ENCODE measurements at places on chromosomes 3 and 15.

DNA sequence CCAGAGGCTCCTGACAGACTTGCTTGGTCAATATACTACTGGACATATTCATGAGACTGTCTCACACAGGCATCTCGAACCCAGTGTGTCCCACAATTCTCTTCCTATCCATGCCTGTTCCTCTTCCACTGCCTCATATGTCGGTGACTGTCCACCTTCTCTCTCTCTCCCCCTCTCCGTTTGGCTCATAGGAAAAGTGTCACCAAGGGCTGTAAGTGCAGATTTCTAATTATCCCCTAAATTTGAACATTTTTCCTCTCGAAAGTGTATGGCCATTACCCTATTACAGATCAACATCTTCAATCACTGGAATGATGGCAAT is 22.5 kb upstream of the MUC20 start:
- no peak for DNase-seq
- no peak overlapping the region for H3K4me3 ChIP-seq
- H3K27me3 ChIP-seq = no peaks in the 10 kb centered on the region
- H3K27ac ChIP-seq = no peak overlapping the region
- H3K4me1 ChIP-seq = no peaks in the 10 kb centered on the region
- H3K36me3 ChIP-seq = peaks cover 19% of the 10 kb centered on the region

- H3K27me3 ChIP-seq = no peaks in the 10 kb centered on the region
- H3K4me3 ChIP-seq = no peak overlapping the region
- DNase-seq = no peak
- H3K4me1 ChIP-seq = peaks cover 52% of the 10 kb centered on the region
- no peaks in the 10 kb centered on the region for H3K36me3 ChIP-seq
Measured at GRCh38 chr3:127746400-127747057, 73.8 kb downstream of the ABTB1 start.

GRCh38 chr3:122004107-122004506 is 17.9 kb downstream of the ILDR1 start:
- no peaks in the 10 kb centered on the region for H3K36me3 ChIP-seq
- no peak overlapping the region for H3K27ac ChIP-seq
- H3K4me3 ChIP-seq = no peak overlapping the region
- H3K4me1 ChIP-seq = peaks cover 32% of the 10 kb centered on the region
- no peaks in the 10 kb centered on the region for H3K27me3 ChIP-seq
- DNase-seq = no peak

GRCh38 chr3:189143771-189144170 is 28.0 kb upstream of the TPRG1 start:
- no peaks in the 10 kb centered on the region for H3K4me1 ChIP-seq
- DNase-seq = no peak
- no peaks in the 10 kb centered on the region for H3K36me3 ChIP-seq
- H3K27me3 ChIP-seq = no peaks in the 10 kb centered on the region

DNA sequence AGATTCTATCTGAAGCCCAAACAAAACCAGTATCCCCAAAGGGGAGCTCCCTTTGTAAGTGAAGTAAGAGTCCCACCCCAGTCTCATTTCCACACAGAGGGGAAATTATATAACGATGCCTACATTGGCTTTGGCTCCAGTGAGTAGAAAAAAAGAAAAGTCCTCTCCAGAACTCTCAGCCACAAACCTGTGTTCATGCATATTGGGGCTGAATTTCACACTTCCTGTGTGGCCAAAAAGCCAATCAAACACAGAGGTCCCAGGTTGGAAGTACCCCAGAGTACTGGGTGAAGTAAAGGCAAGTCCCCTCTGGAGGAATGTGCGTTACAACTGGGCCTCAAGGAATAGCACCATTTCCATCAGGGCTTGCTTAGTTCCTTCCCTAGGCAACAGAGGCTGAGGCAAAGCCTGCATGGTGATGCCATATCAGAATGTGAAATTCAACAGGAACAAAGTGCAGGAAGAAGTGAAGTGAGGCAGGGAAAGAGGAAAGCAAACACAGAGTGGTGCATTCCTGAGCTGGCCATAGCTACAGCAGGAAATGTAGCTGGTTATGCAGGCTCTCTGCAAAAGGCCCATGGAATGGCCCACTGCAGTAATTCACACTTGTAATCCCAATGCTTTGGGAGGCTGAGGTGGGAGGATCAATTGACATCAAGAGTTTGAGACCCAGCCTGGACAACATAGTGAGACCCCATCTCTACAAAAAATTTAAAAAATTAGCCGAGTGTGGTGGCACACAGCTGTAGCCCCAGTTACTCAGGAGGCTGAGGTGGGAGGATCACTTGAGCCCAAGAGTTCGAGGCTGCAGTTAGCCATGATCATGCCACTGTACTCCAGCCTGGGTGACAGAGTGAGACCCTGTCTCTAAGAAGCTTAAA is 16.6 kb upstream of the CX3CR1 start:
- no peaks in the 10 kb centered on the region for H3K36me3 ChIP-seq
- peak; percentile 27 for DNase-seq
- H3K27me3 ChIP-seq = no peaks in the 10 kb centered on the region

DNA sequence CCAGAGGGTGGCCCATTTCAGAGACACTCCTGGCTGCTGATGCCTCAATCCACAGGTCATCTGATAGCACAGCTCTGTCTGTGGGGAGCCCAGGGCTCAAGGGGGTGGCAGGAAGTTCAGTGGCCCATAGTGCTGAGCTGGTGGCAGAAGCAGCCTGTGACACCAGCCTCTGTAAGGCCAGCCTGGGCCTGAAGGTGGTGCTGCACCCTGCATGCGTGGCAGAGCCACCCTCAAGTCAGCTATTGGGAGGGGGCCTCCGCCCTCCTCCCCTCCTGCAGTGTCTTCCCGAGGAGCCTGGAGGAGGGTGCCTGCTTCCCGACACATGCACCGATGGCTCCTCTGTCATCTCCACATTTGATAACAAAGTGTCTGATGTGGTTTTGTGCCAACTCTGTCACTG is 3.0 kb downstream of the PLA1A start:
- no peak overlapping the region for H3K4me3 ChIP-seq
- no peak overlapping the region for H3K27ac ChIP-seq
- H3K36me3 ChIP-seq = no peaks in the 10 kb centered on the region
- H3K27me3 ChIP-seq = no peaks in the 10 kb centered on the region
- no peaks in the 10 kb centered on the region for H3K4me1 ChIP-seq

- no peaks in the 10 kb centered on the region for H3K36me3 ChIP-seq
- H3K4me1 ChIP-seq = no peaks in the 10 kb centered on the region
- no peak for DNase-seq
- no peak overlapping the region for H3K27ac ChIP-seq
- H3K4me3 ChIP-seq = no peak overlapping the region
Measured at GRCh38 chr3:16807391-16807790, 77.4 kb upstream of the PLCL2 start.

DNA sequence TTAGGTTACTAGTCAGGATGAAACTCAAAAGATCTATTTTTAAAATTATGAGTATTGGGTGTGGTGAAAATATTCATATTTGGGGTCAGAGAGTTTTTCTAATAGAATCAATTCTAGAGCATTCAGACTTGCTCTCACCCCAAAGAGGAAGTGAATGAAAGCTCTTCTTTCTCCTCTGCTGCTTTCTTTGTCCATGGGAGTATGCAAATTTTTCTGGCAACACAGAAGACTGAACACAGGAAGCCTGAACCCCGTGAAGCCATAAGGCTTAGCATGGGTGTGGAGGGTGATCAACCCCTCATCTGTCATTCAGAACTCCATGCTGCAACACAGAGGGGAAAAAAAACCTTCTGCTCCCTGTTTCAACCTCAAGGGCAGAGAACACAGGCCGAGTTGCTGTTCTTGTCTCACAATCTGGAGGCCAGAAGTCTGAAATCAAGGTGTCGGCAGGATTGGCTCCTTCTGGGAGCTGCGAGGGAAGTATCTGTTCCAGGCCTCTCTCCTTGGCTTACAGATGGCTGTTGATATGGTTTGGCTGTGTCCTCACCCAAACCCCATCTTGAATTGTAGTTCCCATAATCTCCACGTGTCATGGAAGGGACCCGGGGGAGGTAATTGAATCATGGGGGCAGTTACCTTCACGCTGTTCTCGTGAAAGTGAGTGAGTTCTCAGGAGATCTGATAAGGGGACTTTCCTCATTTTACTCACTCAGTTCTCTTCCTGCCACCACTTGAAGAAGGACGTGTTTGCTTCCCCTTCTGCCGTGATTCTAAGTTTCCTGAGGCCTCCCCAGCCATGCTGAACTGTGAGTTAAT is 33.7 kb upstream of the CD47 start:
- peak overlapping the region; percentile 64 for H3K4me3 ChIP-seq
- DNase-seq = peak; percentile 95
- H3K27ac ChIP-seq = peak overlapping the region; percentile 97
- H3K4me1 ChIP-seq = peaks cover 51% of the 10 kb centered on the region
- H3K27me3 ChIP-seq = no peaks in the 10 kb centered on the region

DNA sequence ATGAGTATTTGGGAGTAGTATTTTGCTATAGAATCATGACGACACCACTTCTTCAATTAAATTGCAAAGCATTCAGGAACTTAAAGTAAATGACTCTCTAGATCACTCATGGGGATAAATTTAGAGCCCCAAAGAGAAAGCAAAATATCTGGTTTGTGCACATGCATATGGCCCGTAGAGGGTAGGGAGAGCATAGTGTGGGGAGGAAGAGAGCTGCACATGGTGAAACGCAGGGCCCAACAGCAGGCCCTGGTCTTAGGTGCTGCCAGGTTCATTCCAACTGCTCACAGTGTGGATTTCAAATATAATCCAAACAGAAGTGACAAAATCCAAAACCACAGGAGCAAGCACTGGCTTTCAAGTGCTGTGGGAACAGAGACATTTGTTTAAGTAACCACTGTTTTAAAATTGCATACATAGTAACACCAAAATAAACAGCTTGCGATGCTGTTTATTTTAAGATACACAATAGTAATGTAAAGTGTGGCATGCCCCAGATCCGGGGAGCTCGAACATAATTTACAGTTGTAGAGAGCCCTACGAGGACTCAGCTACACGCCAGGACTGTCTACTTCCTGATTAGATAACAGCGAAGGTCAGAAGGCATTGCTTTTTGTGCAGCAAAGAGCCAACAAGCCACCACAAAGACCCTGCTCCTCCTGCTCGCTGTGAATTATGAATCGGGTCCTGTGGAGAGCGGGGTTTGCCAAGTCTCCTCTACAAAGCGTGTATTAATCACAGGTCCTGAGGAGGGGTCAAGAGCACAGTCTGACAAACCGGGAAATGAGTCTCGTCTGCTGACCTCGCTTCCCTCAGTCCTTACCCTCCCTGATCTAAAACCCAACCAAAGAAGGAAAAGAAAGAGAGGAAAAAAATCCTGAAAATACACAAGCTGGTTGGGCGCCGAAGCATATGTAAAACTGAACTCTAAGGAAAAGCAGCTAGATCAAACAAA is 80.6 kb downstream of the MEIS2 start:
- H3K36me3 ChIP-seq = peaks cover 8% of the 10 kb centered on the region
- peak overlapping the region; percentile 7 for H3K4me3 ChIP-seq
- H3K4me1 ChIP-seq = peaks cover 71% of the 10 kb centered on the region
- peak overlapping the region; percentile 97 for H3K27ac ChIP-seq

DNA sequence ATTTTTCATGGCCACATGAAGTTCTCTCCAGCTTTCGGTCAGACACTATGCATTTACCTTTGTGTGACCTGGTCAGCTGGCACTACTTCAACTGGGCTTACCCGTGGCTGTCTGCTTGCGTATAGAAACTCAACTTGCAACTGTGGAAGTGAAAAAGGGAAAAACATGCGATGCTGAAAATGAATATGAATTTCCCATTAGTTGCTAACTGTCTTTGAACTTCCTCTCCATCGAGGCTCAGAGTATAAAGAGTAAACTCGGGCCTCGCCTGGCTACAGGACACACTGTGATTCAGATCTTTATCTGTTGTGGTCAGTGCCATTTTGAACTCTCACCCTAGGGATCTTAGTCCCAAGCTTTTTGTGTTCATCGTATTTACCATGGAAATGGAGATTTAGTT is 26.8 kb downstream of the NFKBIZ start:
- no peaks in the 10 kb centered on the region for H3K27me3 ChIP-seq
- H3K4me1 ChIP-seq = no peaks in the 10 kb centered on the region
- H3K27ac ChIP-seq = no peak overlapping the region
- H3K4me3 ChIP-seq = no peak overlapping the region
- no peaks in the 10 kb centered on the region for H3K36me3 ChIP-seq

DNA sequence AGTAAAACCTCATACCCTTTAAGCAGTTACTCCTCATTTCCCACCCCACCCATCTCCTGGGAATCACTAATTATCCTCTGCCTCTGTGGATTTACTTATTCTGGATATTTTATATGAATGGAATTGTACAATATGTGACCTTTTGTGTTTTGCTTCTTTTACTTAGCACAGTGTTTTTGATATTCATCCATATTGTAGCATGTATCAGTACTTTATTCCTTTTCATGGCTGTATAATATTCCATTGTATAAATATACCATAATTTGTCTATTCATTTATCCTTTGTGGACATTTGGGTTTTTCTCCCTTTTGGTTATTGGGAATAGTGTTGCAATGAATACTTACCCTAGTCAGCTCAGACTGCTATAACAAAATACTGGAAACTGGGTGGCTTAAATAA is 39.2 kb downstream of the SH3GL3 start:
- no peak overlapping the region for H3K4me3 ChIP-seq
- no peak for DNase-seq
- no peaks in the 10 kb centered on the region for H3K27me3 ChIP-seq

GRCh38 chr15:61530769-61531168 is 301.7 kb upstream of the RORA start:
- H3K4me1 ChIP-seq = no peaks in the 10 kb centered on the region
- no peaks in the 10 kb centered on the region for H3K36me3 ChIP-seq
- no peak overlapping the region for H3K4me3 ChIP-seq
- H3K27ac ChIP-seq = no peak overlapping the region
- DNase-seq = no peak
- no peaks in the 10 kb centered on the region for H3K27me3 ChIP-seq

DNA sequence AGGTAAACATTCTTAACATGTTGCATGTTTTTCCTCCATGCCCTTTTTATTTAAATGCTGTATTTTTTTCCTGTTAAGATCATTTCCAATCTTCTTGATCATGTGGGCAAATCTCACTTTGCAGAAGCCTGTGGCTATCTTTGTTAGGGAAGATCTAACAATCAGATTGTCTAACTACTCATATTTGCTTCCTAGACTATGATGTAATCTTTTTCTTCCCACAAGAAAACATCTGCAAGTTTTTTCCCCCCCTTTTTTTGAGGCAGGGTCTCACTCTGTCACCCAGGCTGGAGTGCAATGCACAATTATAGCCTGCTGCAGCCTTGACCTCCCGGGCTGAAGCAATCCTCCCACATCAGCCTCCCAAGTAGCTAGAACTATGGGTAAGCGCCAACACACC is 15.0 kb upstream of the LMOD3 start:
- H3K4me1 ChIP-seq = no peaks in the 10 kb centered on the region
- H3K4me3 ChIP-seq = no peak overlapping the region
- no peak overlapping the region for H3K27ac ChIP-seq
- H3K27me3 ChIP-seq = no peaks in the 10 kb centered on the region
- H3K36me3 ChIP-seq = no peaks in the 10 kb centered on the region

- no peak overlapping the region for H3K4me3 ChIP-seq
- H3K36me3 ChIP-seq = no peaks in the 10 kb centered on the region
Measured at GRCh38 chr15:63945007-63945788, 101.1 kb downstream of the DAPK2 start.

DNA sequence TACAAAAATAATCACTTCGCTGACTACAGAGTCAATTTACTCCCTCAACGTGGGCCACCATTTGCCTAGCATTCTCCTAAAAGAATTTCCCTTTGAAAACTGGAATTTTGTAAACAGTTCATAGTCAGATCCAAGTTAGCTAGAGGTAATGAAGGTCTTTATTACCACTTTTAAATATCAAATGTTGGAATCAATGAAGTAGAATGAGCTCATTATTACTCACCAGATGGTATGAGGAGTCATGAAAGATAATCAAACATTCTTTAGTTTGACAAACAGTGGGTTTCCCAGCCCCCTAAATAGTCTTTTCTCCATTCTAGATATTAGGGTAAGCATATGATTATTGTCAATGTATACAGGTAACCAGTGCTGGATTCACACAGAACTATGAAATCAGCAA is 455.7 kb upstream of the THBS1 start:
- no peak for DNase-seq
- H3K4me3 ChIP-seq = no peak overlapping the region
- no peak overlapping the region for H3K27ac ChIP-seq
- H3K27me3 ChIP-seq = no peaks in the 10 kb centered on the region
- H3K4me1 ChIP-seq = no peaks in the 10 kb centered on the region
- no peaks in the 10 kb centered on the region for H3K36me3 ChIP-seq

Measured in Karpas-422 (cell line).